Stimulated activated CD4-positive, alpha-beta T cell treated with anti-CD3 and anti-CD28 coated beads, Interleukin-12 subunit alpha, Interleukin-12 subunit beta, amount 100 ng/mL, for 24 hours (primary cell): ENCODE measurements at places on chromosomes 12 and 14.

DNA sequence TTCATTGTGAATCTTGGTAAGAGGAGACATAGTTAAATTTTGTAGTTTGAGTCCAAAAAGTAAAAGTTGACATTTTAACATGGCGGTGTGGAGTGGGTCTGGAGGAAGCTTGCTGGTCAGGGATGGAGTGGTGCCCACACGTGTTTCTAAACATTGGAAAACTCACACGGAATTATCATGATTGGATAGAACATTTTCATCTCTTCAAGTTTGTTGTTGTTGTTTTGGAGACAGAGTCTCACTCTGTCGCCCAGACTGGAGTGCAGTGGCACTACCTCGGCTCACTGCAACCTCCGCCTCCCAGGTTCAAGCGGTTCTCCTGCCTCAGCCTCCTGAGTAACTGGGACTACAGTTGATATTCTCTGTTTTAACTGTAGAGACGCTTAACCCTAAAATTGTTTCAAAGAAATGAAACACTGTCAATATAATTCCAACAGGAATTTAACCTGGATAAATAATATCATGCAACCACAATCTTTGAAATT lies 502 bp upstream of the MBIP start:
- no peak for DNase-seq

GRCh38 chr12:5785601-5786000 lies 159.5 kb downstream of the ANO2 start:
- DNase-seq = no peak

DNA sequence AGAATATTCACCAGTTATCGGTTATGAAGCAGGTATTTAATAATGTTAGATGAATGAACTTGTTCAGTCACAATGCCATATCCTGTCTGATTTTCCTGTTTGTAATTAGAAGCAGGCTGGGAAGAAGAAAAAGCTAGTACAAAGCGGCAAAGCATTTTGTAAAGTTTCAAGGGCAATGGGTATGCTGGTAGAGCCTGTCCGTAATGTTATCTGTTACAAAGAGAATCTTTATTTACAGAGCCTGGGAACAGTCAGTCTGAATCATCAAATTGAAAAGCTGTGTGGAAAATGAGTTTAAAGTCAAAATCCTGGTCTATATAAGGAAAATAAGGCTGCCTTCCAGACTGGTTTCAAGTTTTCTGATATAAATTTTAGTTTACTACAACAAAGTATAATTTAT lies 40.5 kb downstream of the PARP11 start:
- DNase-seq = no peak

- DNase-seq = no peak
Measured at GRCh38 chr12:43281563-43281962, 270.4 kb downstream of the ADAMTS20 start.

DNA sequence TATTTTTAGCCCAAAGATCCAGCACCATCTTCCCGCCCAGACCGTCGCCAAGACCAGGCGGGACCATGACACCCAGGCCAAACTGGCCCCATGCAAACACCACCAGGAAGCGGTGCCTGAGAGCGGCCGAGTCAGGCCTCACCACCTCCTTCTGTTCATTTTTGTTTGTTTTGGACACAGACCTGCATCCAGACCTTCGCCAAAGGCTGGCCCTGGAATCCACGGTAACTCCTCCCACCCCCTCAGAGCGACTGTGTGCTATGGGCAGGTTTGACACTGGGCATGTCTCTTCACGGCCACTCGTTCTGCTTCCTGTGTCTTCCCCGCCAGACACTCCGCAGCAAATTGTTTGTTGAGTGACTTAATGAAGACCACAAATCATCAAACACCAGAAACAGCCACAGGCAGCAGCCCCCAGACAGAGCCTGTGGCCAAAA lies 47.1 kb downstream of the NCOR2 start:
- DNase-seq = no peak

DNA sequence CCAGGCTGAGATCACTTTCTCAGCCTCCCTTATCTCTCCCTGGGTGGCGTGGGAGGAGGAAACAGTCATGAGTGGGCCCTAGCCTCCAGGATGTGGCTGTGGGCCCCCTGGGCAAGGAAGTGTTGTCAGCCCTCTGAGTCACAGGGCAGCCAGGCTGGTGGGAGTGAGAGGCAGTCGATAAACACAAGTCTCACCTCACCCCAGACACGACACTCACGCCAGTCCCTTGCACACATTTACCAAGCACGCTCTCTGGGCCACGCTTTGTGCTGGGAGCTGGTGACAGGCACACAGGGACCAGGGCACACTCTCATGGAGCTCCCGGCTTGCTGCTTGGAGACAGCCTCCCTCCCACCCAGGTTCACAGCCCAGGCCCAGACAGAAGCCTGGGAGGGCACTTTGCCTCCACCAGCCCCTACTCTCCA lies 1.9 kb upstream of the KRT79 start:
- peak; percentile 35 for DNase-seq

GRCh38 chr14:61598980-61599379 lies 96.3 kb upstream of the HIF1A start:
- DNase-seq = no peak

GRCh38 chr12:108849660-108850059 lies 7.7 kb downstream of the SSH1 start:
- no peak for DNase-seq

GRCh38 chr12:57611108-57611826 lies at the start of gene ARHGEF25:
Gene ARHGEF25 (plus strand): TSS chr12:57611435. CDS start chr12:57611895, 460 bp downstream.
- DNase-seq = no peak

DNA sequence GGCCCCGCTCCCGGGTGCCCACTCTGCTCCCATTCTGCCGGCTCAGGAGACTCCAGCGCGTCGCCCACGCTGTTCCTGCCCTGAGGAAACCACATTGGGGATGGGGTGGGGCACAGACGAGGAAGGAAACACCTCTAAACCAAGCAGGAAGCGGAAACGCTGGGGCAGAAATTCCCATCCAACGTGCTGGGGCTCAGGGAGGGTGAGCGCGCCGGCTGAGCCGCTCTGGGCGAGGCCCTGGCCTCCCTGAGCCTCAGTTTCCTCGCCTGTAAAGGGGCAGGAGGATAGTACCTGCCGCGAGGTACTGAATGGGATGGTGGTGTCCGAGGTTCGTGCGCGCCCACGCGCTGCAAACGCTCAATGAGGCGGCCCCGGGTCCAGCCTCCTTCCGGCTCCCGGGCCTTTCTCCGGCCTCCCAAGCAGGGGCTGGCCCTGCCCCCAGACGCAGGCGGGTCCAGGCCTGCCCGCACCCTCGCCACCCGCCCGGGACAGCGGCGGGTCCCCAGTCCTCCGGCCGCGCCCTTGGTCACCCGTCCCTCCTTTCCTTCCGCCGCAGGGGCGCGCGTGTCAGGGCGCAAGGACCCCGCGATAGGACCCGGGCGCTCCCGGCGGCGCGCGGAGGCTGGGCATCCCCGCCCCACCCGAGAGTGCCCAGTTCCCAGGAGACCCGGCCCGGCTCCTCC lies 673 bp downstream of the BEGAIN start:
- no peak for DNase-seq

- DNase-seq = no peak
Measured at GRCh38 chr14:95683793-95684192, 2.4 kb upstream of the TCL1B start.

GRCh38 chr12:81284137-81284536 lies 206.3 kb downstream of the ACSS3 start:
- DNase-seq = no peak

DNA sequence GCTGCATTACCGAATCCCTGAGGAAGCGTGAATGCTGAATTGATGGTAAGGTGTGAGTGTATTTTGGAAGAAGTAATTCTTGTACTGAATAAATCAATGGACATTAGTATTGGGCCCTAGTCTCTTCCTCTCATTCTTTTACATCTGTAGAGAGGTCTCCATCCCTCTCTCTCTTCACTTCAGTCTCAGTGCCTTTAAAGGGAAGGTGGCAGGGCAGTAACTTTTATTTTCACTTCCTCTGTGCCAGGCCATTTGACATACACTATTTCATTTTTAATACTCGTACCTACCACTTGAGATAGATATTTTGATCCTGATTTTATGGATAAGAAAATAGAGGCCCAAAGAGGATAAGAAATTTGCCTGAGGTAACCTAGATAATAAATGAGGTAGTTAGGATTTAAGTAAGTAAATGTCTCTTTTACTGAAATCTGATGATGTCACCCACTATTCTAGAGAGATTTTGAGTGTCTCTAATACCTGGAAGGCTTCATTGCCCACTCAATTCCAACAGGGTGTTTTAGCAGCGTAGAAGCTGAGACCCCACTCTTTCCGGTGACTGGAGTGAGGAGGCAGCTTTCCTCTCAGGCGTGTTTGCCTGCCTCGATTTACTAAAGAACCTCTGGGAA lies 177.9 kb upstream of the PRICKLE1 start:
- DNase-seq = no peak

GRCh38 chr14:103028161-103028767 lies 29.1 kb downstream of the CDC42BPB start:
- DNase-seq = no peak

DNA sequence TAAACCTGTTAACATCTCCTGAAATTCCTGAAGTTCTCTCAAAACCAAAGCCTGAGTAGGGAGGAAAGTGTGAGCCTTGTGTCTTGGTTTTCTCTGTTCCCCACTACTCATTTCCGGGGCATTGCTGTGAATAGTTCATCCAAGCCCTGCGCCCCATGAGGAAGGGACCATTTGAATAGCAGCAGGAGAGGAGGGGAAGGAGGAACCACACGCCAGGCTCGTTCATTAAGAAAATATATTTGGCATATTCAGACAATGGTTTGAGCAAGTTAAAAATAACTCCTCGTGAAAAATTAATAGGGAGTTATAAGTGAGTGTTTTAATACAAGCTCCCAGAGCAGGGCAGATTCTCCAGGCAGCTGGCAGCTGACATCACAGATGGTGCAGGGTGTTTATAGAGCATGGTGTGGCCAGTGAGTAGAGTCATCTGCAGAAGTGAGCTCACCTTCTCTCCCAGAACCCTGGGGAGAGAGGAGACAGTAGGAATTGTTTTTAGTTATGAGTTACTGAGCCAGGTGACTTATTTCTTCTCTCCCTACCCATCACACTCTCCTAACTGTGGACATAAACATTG lies 29.5 kb upstream of the CISTR start:
- no peak for DNase-seq

DNA sequence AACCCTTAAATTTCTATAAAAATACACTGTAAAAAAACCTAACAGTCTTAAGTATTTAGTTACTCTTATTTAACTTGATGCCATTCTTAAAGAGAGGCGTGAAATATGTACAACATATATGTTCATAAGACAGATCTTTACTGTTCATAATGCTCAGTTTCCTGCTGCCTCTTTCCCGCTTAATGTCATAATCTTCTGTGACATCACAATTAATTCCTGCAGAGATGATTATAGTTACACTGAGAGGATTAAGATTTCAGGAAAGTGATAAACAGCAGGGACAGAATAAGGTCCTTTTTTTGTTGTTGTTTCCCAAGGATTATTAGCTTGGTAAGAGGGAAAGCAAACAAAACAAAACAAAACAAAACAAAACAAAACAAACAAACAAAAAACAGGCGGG lies 801.4 kb downstream of the FLRT2 start:
- no peak for DNase-seq

DNA sequence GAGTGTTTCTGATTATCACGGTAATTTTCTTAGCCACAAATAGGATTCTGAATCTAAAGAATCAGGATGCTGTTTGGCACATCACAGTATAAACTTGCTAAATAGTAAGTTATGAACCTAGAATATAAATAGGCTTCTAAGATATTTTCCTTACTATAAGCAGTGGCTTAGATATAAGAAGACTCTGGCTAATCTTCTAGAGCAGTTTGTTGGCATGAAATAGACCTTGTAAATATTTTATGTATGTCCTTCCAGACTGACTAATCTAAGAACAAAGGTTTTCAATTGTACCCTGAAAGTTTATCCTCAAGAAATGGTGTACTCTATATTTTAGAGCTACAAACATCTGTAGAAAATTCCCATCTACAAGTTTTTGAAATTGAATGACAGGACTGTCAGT lies 48.3 kb downstream of the LMNTD1 start:
- DNase-seq = no peak

DNA sequence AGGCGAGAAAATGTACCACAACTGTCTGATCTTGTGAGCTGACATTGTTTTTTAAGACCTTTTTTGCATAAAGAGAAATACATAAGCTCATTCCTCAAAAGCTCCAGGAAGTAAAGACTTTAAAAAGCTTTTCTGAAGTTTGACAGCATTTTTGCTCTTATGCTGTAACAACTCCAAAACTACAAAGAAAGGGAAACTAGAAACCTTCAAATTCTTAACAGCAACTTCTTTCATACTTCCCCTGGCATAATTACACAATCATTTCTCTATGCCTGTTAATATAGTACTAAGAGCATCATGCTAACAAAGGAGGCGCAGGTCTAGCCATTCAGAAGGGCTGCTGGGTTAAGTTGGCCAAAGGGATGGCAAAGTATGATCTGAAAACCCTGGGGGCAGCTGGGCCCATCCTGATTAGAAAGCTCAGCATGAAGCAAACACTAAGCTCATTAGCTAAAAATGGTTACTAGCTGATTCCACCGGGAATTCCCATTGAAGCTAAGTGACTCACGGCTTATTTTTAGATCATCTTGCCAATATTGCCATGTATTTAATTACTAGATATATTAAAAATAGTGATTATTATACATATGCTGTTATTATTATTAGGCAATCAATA lies 26.1 kb upstream of the ANP32D start:
- DNase-seq = no peak

DNA sequence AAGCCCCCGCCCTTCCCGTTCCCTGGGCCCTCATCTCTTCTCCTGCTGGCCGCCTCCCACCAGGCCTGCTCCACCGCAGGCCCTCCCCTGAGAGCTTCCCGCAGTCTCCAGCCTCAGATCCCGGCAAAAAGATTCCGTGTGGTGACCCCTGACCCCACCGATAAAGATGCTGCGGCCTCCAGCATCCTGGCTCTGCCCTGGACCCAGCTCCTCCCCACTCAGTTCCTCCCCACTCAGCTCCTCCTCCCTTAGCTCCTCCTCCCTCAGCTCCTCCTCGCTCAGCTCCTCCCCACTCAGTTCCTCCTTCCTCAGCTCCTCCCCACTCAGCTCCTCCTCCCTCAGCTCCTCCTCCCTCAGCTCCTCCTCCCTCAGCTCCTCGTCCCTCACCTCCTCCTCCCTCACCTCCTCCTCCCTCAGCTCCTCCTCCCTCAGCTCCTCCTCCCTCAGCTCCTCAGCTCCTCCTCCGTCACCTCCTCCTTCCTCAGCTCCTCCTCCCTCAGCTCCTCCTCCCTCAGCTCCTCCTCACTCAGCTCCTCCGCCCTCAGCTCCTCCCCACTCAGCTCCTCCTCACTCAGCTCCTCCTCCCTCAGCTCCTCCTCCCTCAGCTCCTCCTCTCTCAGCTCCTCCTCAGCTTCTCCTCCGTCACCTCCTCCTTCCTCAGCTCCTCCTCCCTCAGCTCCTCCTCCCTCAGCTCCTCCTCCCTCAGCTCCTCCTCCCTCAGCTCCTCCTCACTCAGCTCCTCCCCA lies 17.0 kb downstream of the NOC4L start:
- no peak for DNase-seq

DNA sequence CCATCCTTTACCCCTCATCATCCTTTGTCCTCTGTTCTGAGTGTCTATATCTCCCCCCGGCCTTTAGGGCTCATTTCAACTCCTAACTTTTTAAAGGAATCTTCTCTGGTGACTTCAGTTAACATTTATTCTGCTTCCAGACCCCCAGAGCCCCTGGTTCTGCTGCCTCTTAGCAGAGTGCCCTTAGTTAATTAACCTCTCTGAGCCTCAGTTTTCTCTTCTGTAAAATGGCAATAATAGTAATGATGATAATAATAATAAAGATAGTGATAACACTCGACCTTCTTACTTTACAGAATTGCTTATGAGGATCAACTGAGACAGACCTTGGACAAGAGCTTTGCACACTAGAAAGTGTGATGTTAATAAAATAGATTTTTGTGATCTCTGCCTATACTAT lies 6.4 kb upstream of the C12orf43 start:
- DNase-seq = no peak

GRCh38 chr12:14961466-14962152 lies at the start of gene ARHGDIB:
Gene ARHGDIB (minus strand): TSS chr12:14961601. CDS start chr12:14950712, 10,889 bp downstream.
- DNase-seq = peak; percentile 52

GRCh38 chr14:61148742-61149350 lies 132.3 kb downstream of the TMEM30B start:
- no peak for DNase-seq
